EL (cell line): ENCODE measurements at places on chromosomes 12 and 14.

GRCh38 chr14:84340938-84341337 lies 1189.0 kb upstream of the FLRT2 start:
- no peak for DNase-seq

DNA sequence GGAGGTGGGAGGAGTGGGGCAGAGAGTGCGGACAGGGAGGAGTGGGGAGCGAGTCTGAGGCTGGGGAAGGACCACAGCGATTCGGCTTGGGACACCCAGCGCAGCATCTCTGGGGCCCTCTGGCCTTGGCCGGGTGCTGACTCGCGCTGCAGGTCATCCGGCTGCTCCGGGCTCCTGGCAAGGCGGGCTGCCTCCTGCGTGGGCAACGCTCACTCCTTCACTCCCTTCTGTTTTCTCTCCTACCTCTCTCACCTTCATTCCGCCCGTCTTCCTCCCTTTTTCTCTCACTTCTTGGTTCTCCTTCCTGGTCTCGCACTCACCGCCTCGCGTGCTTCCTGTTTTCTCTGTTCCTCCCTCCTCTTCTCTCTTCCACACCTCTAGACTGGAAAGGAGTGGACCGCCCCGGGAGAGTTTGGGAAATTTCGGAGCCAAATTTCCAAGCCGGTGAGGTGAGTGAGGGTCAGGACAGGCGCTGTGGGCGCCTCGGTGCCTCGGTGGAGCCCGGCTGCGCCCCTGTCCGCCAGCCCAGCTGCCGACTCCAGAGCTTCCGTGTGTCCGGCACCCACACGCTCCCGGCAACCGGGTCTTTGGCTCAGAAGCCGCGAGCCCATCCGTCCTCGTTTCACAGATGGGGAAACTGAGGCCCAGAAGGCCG lies 86.7 kb downstream of the B4GALNT3 start:
- DNase-seq = no peak

- peak; percentile 64 for DNase-seq
Measured at GRCh38 chr12:88726806-88727720, 146.8 kb upstream of the KITLG start.

- DNase-seq = peak; percentile 44
Measured at GRCh38 chr12:94650143-94651056, at the start of gene TMCC3. Gene TMCC3, minus strand, starts transcription at chr12:94650557. Its CDS starts 127 bp downstream, at chr12:94650430.

DNA sequence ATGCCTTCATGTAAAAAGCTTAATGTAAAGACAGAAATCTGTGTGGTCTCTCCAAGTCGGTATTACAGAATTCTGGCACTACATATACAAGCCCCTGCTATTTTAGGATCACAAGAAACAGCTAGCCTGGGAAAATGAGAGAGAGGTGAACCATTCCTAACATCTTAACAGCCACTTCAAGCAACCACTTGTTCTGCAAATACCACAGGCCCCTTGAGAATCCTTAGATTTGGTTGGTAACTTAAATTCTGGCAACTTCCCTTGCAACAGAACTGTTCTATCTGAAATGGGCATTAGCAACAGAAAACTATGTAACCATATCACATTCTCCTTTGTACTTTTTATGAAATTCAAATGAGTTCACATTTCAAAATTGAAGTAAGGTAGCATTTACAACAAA lies 68.5 kb downstream of the SPPL3 start:
- DNase-seq = no peak

- DNase-seq = no peak
Measured at GRCh38 chr14:68377459-68377858, 415.4 kb downstream of the ZFP36L1 start.

- no peak for DNase-seq
Measured at GRCh38 chr14:71931492-71932228, 569 bp upstream of the RGS6 start.

DNA sequence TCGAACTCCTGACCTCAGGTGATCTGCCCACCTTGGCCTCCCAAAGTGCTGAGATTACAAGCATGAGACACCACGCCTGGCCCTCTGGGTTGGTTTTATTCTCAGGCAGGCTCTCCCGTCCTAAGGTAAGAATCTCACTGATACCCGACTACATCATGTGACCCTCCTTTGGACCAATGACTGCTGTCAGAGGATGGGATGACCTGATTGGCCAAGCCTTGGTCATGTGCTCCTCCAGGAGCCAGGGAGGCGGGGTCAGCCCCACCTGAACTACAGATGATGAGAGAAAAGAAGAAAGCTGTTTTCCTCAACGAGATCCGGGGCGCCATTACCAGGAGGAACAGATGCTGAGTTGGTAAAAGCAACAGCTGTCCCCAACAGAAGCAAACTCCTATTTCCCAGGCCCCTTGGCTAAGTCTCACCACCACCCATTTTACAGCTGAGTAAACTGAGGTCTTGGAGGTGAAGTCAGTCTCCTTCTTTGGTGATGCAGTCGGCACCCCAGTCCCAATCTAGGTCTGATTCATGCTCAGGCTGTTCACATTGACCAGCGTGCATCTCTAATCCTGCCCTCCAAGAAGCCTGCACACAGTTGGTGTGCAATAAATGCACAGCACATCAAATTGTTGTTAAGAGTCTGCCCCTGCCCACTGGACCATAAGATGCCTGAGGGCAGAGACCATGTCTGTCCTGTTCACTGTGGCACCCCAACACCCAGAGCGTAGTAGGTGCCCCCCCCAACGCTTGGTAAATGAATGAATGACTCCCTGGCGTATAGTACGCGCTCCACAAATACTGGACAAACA lies 118.8 kb downstream of the SCARB1 start:
- DNase-seq = peak; percentile 31

GRCh38 chr12:24791622-24792021 lies 157.3 kb downstream of the BCAT1 start:
- no peak for DNase-seq

DNA sequence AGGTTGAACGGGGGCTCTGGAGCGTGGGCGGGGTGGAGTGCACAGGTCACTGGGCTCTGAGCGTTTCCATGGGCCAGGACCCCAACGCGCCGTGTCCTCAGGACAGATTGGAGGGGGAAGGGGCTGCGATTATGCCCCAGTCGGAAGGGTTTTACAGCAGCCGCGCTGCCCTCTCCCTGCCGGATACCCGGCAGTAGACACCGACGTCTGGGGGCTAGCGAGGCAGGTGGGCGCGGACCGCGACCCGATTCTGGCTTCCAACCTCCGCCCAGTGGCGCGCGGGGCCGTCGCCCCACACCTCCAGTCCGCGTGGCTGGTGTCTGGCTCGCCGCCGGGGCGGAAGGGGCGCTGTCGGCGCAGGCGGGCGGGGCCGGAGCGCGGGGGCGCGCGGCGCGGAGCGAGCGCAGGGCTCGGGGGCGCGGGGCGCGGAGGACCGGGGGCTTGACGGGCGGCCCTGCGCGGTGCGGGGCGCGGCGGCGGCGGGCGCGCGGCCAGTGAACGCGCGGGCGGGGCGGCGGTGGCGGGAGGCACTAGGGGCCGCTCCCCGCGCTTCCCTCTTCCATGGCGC lies 2.4 kb upstream of the KIF26A start:
- no peak for DNase-seq

DNA sequence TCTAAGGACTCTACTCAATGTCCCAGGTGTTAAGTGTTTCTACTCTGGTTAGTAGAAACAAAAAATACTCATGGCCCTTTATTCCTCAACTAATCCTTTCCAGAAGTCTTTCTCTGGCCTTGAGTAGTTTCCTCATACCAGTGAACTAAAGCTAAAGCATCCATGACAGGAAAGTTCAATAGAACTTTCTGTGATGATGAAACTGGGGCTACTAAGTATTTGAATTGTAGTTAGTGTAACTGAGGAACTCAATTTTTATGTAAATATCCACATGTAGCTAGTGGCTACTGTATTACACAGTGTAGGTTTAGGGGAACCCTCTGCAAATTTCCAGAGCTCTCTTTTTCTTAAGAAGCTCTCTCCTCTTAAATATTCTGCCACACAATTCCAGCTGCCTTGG lies 63.7 kb downstream of the R3HDM2 start:
- no peak for DNase-seq

DNA sequence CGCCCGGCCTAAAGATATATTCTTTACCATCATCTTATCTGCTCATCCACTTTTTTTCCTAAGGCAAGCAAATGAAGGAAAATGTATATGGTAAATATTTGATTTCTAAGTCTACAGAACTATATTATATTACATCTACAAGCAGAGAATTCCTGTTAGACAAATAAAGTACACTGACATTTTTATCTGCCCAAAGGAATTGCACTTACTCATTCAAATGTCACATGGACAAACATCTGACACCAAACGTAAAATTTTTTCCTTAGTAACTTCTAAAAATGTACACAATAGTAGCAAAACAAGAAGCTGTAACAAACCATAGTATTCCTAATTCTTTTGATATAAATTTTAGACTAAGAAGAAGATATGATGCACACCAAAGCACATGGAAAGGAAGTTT lies 51.0 kb downstream of the SPPL3 start:
- no peak for DNase-seq

DNA sequence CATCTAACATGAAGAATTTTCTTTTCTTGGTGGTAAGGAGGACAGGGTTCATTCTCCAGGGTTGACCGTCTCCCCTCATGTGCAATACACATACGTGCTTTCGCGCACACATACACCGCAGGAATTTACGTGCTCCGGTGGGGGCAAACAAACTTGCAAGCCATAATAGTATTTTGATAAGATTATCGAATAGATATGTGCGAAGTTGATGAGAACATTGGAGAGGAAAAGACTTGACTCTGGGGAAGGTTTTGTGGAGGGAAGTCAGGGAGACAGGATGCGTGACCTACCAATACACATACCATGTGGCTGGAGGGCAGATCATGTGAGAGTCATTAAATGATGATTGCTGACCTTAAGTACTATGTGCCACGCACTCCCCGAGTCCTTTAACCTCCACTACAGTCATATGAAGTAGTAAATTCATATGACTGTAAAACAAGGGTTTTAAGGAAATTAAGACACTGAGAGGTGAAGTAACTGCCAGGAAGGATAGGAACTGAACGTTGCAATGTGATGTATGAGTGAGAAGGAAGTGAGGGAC lies 921 bp downstream of the RAD51B start:
- peak; percentile 66 for DNase-seq

DNA sequence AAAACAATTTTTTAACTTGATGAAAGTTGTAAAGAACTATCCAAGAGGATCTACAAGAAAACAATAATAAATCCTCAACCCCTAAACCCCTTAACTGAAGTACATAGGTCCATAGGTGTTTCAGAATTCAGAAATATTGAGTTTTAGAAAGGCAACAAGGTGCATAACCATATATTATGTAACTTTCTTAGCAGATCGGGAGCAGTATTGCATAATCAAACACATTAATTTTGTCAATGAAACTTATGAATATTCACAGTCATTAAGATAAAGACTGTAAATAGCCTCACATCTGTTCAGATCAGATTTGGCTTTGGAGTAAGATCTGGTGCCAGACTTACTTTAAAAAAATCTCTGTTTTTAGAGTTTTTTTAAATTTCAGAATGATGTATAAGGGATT lies 647.1 kb upstream of the FLRT2 start:
- DNase-seq = no peak

DNA sequence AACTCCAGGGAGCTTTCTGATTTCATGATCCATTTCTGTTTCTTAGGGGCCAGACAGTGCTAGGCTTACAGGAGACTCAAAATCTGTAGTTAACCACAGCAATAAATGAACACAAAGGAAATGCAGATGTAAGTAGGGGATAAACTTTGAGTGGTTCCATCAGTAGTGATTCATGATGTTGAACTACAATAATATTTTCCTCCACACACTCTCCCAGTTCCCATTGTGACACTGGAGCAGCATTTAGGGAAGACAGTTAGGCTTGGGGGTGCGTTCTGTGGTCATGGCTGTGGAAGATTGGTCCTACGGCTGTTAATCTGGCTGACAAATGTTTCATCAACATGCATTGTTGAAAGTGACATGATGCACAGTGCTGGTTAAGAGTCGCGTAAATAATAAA lies 66.9 kb downstream of the HMGA2 start:
- DNase-seq = peak; percentile 61

- DNase-seq = no peak
Measured at GRCh38 chr14:102768223-102769048, 8.8 kb upstream of the TRAF3 start.

DNA sequence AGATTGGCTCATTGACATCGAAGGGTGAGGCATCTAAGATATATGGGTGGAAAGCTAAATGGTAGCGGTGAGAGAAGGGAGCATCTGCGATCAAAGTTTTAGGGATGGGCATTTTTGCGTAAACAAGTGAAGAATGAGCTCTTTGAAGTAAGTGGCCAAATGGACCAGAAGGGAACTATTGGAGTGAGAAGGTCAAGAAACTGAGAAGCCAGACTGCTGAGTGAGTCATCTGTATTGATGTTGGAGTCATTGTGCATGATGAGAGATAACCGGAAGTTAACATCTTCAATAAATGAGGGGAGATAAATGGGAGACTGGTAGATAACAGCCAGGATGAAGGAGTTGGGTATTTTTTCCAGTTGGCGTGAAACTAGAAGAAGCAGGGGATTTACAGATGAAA lies 271.9 kb upstream of the PDE3A start:
- peak; percentile 9 for DNase-seq

DNA sequence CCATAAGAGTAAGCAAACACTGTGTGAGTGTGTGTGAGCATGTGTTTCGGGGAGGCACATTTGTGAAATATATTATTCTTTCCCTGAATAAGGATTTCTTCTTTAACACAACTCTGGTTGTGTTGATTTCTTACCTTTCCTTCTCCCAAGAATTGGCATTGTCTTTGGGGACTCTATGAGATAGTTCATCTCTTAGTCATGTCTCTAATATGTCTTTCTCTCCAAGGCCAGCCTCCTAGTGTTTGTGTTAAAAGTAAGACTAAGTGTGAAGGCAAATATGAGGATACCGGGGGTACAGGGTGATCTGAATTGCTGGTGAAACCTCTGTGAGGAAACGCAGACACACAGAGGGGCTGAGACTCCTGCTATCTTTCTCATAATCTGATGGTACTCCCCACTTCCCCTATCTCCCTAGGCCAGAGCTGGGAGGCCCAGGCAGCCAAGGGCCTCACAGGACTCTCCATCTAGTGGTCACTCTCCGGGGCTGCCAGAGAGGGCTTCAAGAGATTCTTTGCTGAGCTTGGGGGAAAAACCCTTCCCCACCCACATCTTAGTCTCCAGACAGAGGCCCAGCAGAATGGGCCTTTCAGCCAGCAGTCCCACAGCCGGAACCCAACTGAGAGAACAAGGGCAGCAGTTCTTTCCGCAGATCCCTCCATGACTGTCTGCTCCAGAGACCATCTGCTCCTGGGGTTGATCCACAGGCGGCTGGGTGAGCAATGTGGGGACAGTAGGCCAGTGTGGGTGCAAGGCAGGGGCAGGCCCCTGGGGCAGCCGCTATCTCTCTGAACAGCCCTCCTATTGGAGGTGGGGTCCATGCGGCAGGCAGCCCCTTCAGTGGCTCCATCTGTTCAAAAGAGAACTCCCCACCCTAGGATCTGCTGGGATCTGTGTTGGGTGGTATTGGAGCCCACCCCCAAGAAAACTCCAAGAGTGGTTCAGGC lies 5.8 kb upstream of the HOXC12 start:
- no peak for DNase-seq

GRCh38 chr12:24803430-24804245 lies 145.3 kb downstream of the BCAT1 start:
- no peak for DNase-seq

GRCh38 chr14:60101786-60102185 lies 10.1 kb downstream of the PCNX4 start:
- DNase-seq = peak; percentile 37

GRCh38 chr12:110088936-110089335 lies 35.2 kb upstream of the IFT81 start:
- no peak for DNase-seq

- DNase-seq = peak; percentile 3
Measured at GRCh38 chr14:77980475-77981321, 180.8 kb downstream of the ADCK1 start.
